ENCODE measurements at places on chromosomes 11 and 22.

GRCh38 chr11:59754494-59754858, 700 bp upstream of the STX3 start:
- DNase-seq = no peak

- no peak for DNase-seq
Observed at GRCh38 chr11:84775503-84775902, 851.6 kb downstream of the DLG2 start.

DNA sequence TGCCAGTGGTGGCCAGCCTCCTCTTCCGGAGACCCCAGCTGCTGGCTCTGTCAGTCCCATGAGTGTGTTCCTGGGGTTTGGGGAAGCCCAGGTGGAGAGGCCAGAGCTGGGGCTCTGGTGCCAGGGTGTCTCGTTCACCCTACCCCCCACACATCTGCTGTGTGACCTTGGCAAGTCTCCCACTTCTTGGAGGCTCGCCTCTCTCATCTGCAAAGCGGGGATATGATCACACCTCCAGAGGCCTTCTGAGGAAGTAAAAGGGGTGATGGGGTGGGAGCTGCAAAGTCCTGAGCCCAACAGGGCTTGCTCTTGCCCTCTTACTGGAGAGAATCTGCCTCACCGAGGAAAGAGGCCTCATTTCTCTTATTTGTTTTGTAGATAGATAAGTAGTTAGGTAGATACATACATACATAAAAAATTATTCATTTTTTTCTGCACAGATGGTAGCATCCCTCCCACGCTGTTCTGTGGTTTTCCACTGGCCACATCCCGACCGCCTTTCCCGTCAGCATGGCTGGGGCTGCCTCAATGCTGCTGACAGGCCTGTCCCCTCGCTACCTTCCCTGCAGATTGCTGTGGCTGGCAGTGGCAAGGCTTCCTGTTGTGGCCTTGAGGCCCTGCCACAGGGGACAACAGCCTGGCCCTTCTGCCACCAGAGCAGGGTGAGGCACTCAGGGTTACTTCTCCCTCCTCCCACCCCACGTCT, 23.9 kb downstream of the MYO7A start:
- no peak for DNase-seq

DNA sequence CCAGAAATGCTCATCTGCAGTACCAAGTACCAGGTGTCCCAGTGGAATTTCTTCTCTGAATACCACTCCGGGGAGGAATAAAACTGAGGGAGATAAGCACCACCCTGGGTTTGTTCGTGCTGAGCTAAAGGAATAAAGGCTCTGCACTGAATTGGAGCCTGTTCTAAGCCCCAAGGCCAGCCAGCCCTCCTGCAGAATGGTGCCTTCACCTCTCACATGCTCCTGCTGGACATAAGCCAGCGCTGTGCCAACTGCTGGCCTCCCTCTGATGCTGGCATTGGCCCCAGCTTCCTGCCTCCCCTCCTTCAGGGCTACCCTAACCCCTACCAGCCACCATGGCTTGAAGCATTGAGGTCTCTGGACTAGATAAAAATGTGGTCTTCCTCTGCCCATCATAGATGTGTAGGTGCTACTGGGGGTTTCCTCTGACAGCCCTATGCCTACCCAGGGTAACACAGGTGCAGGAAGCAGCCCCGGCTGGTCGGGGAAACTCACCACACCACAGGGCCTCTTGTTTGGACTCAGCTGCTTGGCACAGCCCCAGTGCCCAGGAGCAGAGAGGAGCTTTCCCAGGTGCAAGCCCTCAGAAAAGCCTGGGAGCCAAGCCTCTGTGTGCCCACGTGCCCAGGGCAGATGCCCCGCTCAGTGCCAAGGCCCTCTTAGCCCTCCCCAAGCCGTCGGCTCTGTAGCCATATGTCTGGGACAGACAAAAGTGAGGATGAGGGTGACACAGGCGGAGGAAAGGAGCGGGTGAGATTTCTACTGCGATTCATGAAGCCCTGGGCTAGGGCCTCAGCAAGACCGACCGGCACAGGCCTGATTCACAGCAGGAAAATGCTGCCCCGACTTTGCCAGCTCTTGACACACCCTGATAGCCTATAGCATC, 34.1 kb upstream of the JAM3 start:
- DNase-seq = no peak

- no peak for DNase-seq
Observed at GRCh38 chr22:39594411-39594810, 23.9 kb downstream of the CACNA1I start.

DNA sequence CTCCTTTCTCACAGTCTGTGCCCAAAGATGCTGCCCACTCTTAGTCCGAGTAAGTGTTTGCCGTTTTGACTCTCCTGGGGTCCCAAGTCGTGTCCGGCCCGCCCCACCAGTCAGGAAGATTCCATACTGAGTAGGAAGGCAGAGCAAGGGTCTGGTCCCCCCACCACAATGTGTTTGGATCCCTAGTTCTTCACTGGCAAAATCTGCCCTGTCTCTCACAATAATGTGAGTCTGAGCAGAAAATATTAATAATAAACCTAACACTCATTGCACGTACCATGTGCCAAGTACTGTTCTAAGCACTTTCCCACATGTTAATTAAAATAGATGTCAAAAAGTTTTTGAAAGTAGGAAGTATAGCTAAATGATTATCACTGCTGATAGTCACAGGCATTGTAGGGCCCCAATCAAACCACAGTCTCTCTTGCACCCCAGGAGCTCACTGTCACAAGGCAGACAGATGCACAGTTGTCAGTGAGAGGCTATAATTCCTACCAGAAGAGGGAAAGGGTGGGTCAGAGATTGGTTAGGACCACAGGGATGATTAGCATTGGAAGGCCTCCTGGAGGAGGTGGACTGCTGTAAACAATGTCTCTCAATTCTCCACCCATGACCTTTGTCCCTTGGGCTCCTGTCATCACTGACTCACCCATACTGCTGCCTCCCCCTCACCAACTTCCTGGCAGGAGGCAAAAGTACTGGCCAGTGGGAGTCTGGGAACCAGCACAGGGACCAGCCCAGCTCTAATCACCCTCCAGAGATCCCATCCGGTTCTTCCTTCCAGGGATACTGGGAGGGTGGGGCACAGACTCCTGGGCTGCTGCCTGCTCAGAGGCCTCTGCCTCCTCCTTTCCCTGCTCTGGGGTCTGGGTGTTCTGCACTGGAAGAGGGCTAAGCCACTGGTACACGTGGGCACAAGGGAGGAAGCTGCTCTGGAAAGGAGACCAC, 1.0 kb upstream of the POLD4 start:
- DNase-seq = no peak

- no peak for DNase-seq
Observed at GRCh38 chr22:17845790-17846189, 71.5 kb upstream of the BID start.
